ENCODE measurements at places on chromosomes 16 and 17. TPM values are rescaled to one million over a fixed set of nuclear protein-coding genes. Genes with fewer than 3 reads are reported as not detected.
A peak's percentile ranks its signal among the peaks of the same experiment; 100 is the strongest.

DNA sequence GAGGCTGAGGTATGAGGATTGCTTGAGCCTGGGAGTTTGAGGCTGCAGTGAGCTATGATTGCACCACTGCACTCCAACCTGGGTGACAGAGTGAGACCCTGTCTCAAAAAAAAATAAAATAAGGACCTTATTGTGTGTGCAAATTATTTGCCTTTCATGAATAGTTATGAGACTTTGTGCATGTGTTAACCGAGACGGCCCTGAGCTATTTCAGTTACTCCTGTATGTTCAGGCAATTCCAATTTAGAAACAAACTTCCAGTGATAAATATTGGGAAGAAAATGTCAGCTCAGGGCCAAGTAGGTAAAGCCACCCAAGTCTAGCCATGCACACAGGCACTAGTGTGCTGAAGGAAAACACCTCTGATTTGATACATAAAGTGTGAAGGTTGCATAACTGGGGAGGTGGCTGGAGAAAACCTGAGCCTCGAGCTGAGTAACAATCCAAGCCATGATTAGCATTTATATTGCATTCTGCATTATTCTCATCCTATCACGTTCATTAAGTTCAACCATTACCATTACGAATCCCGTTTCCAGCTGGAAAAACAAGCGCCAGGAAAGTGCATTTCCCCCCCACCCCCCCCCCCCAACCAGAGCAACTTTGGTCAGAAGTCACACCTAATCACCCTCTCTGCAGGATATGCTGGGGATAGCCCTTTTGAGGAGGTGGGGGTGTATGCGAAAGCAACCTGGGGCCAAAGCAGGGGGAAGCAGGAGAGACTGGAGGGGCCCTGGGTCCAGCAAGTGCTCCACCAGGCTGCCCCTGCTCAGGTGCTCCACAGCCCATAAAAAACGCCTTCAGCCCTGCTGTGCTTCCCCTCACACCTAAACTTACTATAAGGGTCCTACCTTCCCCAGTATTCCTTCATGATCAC lies 18.6 kb upstream of the ENDOV start:
- no peak for DNase-seq

- no peak for DNase-seq
Measured at GRCh38 chr16:86083382-86084002, 184.5 kb downstream of the IRF8 start.

DNA sequence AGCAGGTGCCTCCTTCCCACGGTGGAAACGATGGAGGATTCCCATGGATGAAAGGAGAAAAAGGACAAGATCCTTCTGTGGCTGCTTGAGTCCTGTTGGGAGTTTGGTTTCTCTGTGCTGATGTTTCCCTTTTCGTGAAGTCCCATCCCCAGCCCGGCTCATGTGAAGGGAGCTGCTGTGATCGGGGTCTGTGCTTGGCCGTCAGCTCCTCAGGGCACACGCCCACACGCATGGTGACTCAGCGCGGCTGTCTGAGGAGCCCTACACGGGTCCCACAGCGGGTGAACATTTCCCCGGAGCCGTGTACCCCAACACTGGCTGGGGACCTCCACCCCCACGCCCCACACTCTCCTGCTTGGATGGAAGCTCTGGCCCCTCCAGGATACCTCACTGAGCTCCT lies 44.5 kb upstream of the SSTR5 start:
- peak; percentile 52 for DNase-seq

ABCC12 gene
- not detected for total RNA-seq

RAC3 gene
- 8.2 TPM for total RNA-seq

DNA sequence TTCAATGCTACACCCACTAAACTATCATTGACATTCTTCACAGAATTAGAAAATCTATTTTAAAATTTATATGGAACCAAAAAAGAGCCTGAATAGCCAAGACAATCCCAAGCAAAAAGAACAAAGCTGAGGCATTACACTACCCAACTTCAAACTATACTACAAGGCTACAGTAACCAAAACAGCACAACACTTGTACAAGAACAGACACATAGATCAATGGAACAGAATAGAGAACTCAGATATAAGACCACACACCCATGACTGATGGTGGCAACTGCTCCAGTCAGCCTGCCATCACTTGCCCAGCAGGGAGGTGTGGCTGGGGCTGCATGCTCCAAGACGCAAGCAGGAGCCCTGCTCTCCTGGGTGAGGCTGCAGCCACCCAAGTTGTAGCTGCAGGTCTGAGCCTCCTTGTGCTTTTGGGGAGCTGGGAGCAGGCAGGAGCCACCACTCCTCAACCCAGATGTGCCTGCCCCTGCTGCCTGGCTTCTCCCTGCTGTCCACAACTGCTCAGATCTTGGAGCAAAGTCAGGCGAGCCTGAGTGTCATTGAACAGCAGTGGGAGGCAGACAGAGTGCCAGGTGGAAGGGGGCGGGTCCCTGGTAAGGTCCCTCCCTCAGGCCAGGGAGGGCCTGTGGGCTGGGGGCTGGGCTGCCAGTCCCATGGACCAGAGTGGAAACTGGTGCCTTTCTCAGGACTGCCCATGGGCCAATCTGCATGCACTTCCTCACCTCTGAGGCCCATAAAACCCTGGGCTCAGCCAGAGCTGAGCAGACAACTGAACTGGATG lies 24.7 kb downstream of the SSH2 start:
- DNase-seq: no peak

DNA sequence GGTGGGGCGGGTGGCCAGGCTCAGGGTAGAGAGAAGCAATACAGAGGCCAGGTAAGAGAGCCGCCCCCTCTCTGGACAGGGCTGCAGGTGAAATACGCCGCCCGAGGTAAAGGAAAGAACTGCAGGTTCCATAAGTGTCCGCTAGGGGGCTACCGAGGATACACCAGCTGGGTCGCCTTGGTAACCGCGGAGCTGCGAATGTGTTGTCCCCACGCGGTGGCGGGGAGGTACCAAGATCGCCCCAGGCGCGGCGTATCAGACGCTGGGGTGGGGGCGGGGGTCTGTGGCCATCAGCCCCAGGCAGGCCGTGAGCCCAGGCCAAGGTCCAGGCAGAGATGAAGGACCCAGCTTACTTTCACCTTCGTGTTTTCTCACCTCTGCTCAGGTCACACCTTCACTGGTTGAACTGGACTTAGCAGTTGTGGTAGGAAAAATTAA lies 18.4 kb upstream of the ZFP90 start:
- peak; percentile 91 for DNase-seq

DNA sequence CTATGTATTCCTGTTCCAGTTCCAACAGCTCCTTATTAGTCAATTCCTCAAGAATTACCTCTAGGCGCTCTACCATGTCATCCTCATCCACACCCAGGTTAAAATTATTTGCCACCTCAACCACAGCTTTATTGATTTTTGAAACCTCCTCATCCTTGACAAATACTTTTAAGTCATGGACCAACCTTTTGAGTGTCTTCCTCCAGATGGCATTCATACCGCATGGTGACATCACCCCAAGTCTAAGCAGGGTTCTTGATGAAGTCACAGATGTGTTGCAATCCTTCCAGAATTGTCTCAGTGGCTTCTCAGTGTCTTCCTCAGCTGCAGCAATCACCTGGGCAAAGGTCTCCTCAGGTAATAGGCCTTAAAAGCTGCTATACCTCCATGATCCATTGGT lies 40.1 kb downstream of the BCL7C start:
- no peak for DNase-seq

GRCh38 chr16:70804153-70804733 lies 3.3 kb upstream of the VAC14 start:
- DNase-seq: no peak

GRCh38 chr17:50920891-50921586 lies 54.9 kb upstream of the TOB1 start:
- DNase-seq: no peak

ZMYND15 gene
- 12.8 TPM for total RNA-seq

DNA sequence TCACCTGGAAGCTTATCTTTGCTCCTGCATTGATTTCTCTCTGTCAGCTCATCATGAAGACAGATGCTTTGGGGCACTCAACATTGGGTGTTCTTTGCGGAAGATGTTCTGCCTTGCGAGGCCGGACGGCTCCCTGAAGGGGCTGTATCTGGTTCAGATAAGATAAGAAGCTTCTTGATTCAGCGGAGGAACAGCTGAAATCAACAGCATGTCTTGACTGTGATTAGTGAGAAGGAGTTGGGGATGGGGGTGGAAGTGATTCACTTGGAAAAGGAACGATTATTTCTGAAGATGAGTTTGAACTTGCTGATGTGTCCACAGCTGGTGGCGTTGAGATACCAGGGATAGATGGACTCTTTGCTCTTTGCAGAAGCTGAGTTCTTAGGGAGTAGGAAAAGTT lies 126.9 kb upstream of the WSCD1 start:
- DNase-seq: no peak

GRCh38 chr17:9520649-9521048 lies 55.0 kb downstream of the STX8 start:
- no peak for DNase-seq

DNA sequence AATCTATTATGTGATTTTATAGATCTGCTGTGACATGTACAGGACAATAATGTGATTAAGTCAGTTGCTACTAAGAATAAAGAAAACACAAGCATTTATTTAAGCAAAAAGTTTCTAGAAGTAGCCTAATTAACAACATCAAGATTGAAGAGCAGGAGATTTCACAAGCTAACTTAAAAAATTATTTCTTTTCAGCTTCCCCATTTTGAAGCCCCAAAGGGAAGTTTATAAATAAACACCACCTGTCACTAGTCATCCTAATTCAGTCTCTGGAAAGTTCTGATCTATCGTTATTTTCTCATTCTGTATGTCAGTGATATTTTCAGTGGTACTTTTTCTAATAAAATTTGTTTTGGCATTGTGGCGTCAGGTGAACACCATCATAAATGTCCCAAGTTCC lies 8.3 kb downstream of the CAPNS2 start:
- DNase-seq: no peak

- DNase-seq: no peak
Measured at GRCh38 chr17:45361451-45361850, 44.6 kb upstream of the MAP3K14 start.

- no peak for DNase-seq
Measured at GRCh38 chr16:59260892-59261291, 526.8 kb upstream of the GOT2 start.

GRCh38 chr16:10504404-10504885 lies 76.0 kb downstream of the EMP2 start:
- no peak for DNase-seq

GRCh38 chr16:83900571-83900970 lies 1.7 kb downstream of the MLYCD start:
- no peak for DNase-seq

GRCh38 chr16:73572135-73572828 lies 524.4 kb upstream of the ZFHX3 start:
- DNase-seq: peak; percentile 68

ARL4D gene
- total RNA-seq: 9.4 TPM

GRCh38 chr16:57179215-57179828 lies 6.5 kb downstream of the PSME3IP1 start:
- no peak for DNase-seq

DNA sequence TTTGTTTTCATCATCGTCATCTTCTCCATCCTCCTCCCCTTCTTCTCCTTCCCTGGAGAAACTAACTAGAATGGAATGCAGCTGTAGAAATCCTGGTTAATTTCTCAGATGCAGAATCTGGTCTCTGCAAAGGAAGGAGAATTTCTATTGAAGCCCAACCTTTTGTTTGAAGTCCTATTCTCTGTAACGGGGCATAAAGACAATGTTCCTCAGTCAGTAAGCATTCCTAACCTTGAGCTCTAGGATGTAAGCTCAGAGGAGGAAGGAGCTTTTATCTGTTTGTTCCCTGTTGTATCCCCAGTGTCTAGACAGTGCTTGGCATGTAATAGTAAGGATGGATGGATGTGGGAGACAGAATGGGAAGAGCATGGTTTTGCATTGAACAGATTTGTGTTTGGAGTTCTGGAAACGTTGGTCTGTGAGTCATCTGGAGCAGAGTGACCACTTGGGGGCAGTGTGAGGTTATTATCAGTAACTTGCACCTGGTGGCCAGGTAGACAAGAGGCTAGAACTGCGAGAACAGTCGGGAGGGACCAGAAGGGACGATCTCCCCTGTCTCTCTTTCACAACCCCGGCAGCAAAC lies 363.7 kb downstream of the SNX29 start:
- DNase-seq: no peak

DNA sequence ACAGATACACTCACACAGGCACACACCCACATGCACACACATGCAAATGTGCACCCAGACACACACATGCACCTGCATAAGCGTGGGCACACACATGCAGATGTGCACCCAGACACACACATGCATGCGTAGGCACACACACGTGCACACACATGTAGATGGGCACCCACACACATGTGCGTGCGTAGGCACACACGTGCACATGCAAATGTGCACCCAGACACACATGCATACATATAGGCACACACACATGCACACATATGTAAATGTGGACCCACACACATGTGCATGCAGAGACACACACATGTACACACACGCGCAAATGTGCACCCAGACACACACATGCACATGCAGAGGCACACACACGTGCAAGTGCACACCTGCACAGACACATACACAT lies 60.3 kb downstream of the MRM1 start:
- DNase-seq: no peak

DNA sequence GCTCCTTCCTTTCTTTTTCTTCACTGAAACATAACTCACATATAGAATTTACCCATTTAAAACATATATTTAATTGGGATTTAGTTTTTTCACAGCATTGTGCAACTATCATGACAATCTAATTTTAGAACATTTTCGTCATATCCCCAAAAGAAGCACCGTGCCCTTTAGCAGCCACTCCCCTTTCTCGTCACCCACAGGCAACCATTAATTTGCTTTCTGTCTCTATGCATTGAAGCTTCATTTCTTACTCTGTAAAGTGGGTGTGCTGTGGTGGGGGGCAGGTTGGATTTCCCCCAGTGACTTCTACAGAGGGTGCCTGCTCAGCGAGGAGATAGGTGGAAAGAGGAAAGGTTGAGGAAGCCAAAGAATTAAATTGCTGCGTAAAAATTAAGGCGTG lies 35.8 kb downstream of the MRC2 start:
- no peak for DNase-seq

CDRT15 gene
- total RNA-seq: not detected

GRCh38 chr16:85699628-85700027 lies 10.9 kb upstream of the GINS2 start:
- DNase-seq: peak; percentile 34

- DNase-seq: no peak
Measured at GRCh38 chr16:30051518-30051917, 14.0 kb upstream of the ALDOA start.

- peak; percentile 66 for DNase-seq
Measured at GRCh38 chr16:81567987-81568748, 123.6 kb downstream of the CMIP start.

DNA sequence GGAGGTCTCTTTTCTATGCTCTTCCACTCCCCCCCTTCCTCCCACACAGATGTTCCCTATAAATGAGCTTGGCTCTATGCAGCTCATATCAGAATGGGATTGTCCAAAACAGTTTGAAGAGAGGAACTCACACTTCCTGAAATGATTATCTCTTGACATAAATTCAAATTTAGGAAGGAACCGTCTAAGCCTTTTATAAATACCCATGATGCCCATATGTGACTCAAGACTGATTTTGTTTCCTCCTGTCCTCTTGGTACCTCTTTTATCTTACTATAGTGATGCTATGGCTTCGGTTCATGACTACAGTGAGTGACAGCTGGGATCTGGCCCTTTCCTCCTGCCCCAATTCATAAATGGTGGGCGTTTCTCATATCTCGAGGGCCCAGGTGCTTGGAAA lies 16.6 kb upstream of the TERF2 start:
- no peak for DNase-seq

GRCh38 chr17:60423865-60424264 lies 1.6 kb downstream of the CHCT1 start:
- DNase-seq: no peak

ABCA9 gene
- total RNA-seq: 3.8 TPM
